ENCODE measurements at places on chromosomes 3 and 15.

GRCh38 chr15:73608941-73609340 is 24.2 kb downstream of the NPTN start:
- DNase-seq = no peak

- no peak for DNase-seq
Measured at GRCh38 chr3:194277104-194277785, 73.9 kb downstream of the CPN2 start.

DNA sequence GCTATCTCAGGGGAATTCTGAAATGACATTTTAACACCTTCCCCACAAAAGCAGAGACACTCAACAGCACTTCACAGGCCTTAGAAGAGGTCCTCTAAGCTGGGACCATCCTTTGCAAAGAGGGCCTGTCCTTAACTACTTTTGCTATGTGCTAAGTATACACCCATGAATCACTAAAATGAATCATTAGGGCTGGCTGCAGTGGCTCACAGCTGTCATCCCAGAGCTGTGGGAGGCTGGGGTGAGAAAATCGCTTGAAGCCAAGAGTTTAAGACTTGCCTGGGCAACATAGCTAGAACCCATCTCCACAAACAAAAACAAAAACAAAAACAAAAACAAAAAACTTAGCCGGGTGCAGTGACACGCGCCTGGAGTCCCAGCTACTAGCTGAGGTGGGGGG is 53.9 kb upstream of the MELTF start:
- DNase-seq = no peak

GRCh38 chr3:120370463-120370862 is 21.3 kb upstream of the LRRC58 start:
- DNase-seq = no peak

DNA sequence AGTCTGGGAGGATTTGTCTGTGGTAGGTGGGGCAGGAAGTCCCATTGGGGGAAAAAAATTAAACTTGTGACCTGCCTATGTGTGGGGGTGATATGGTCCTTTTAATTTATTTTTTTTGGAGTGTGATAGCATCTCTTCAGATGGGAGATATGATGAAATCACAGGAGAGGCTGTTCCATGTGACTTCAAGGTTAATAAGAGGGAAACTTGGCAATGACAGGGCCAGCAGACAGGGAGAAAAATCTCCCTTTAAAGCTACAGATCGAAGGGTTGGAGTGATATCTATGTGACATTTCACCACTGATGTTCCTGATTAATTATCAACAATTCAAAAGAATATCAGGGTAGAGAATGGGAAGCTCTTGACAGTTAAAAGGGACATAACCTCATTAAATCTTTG is 886.9 kb downstream of the TUSC7 start:
- no peak for DNase-seq

DNA sequence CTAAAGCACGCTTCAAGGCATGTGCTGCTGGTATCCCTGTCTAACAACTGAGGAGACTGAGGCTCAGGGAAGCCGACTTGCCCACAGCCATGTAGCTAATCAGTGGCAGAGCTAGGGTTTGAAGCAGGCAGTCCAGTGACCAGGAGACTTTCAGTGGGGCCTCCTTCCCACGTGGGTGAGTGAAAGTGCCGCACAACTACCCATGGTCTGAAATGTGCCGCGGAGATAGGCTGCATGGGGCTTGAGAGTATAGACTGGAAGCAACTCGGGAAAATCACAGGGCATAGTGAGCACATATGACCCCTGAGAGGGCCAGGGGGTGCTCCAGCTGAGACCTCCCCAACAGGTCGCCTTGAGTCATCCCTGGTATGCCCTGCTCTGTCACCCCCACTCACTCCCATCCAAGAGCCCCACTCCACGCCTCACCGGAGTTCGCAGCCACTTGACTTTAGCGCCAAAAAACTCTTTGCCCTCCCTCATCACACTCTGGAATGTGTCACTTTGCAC is 19.1 kb downstream of the FAM174B start:
- no peak for DNase-seq

- DNase-seq = no peak
Measured at GRCh38 chr3:182412066-182412465, 381.2 kb upstream of the ATP11B start.

DNA sequence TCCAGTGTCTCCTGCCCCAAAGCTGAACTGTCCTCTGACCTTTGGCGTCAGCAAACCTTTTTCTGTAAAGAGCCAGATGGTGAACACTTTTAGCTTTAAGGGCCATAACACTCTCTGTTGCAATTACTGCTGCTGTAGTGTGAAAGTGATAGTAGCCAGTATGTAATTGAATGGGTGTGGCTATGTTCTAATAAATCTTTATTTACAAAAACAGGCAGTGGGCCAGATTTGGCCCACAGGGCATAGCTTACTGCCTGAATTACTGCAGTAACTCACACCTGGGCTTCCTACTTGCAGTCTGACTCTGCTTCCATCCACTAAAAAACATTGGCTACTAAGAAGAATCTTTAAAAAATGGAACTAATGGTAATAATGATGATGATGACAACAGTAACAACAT is 68.0 kb upstream of the SLC6A11 start:
- no peak for DNase-seq

DNA sequence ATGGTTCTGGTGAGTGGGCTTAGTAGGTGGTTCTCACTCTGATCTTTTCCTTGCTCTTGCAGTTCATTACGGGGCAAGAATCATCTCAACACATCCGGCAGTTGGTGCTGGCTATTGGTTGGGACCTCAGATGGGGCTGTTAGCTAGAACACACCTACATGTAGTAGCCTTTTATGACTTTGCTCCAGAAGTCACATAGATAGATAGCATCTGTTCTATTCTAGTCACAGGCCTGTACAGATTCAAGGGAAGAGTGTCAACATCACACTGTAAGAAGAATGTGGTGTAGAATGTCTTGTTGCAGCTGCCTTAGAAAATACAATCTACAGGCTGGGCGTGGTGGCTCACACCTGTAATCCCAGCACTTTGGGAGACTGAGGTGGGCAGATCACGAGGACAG is 15.1 kb downstream of the RAB5A start:
- DNase-seq = no peak

- DNase-seq = no peak
Measured at GRCh38 chr15:71348597-71348996, 233.3 kb downstream of the THSD4 start.

DNA sequence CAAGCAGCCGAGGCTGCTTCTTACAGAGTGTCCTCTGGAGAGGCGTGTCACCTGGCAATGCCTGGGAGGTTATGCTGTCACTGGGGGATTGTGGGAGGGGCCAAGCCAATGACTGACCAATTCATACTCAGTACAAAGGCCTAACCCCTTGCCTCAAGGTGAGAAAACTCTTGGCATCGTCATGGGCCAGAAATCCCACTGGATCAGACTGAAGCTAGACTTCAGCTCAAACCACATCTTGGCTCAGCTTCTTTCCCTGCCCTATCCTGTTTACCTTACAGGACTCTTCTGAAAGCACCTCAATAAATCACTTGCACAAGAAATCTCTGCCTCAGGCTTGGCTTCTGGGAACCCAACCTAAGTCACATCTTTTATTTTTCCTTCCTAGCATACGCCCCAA is 9.5 kb downstream of the ANAPC13 start:
- DNase-seq = no peak

DNA sequence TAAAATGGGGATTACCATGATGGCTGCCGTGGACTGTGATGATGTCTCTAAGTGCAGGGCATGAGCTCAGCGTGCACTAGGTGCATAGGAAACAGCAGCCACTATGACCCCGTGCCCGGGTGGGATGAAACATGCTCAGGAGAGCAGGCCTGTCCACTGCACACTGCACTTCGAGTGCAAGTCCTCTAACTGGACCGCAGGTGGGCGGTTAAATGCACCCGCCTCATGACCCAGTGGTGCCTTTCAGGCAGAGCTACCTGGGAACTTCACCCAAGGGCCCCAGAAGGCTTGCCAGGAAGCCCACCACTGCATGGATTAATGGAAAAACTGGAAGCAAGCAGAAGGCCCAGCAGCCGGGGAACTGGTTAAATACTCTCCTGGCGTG is 34.0 kb downstream of the PRKCD start:
- no peak for DNase-seq

DNA sequence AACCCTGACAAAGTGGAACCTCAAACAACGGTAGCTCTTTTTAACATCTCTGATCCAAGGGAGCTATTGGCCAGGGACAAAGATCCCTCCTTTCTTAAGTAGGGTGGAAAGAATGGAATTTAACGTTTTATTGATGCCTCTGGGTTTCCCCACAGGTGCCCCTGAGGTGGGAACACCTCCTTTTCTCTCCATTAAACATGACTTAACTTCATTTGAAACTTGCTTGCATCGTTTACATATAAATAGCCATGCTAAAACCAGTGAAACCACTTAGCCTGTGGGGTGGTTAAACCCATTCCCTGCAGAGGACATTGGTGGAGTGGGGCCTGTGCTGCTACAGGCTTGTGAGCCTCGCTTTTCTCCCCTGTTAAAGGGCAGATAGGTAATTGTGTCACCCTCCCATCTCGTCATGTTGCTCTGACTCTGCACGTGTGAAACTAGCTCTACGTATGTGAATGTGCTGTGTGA is 9.7 kb downstream of the CGNL1 start:
- DNase-seq = no peak

DNA sequence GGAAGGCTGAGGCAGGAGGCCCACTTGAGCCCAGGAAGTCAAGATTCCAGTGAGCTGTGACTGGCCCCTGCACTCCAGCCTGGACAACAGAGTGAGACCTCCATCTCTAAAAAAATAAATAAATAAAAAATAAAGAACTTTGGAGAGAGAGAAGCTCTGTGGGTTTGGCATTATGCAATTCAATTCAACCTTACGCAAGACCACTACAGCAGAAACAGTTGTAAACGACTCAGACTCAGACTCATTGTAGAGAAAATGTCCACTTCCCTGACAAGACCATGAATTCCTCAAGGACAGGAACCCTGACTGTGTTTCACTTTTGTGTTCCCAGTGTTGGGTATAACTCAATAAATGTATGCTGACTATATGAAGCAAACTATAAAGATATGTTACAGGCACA is 90.3 kb upstream of the C3orf80 start:
- no peak for DNase-seq

- DNase-seq = no peak
Measured at GRCh38 chr3:4561661-4562060, 68.5 kb downstream of the ITPR1 start.
